Caki2 (cell line): ENCODE measurements at places on chromosomes 12 and 14. TPM values are rescaled to one million over a fixed set of nuclear protein-coding genes. Genes with fewer than 3 reads are reported as not detected.

DNA sequence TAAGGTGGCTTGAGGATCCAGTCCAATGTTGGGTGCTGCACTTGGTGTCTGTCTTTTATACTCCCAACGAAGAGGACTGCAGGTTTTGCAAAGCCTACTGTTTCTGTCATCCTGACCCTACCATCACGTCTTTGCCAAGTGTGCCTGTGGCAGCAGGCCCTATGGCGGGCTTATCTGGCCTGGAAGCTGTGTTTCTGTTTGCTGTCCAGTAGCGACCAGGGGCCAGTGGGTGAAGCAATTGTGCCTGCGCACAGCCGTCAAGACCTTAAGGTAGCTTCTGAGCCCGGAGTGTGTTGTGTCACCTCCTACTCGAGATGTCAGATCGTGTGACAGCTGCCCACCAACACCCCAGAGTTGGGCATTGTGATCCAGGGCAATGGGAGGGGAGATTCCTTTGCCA is 62.7 kb downstream of the DDX51 start:
- DNase-seq, result no peak

The CELA1 gene
- total RNA-seq, result not detected in 2 replicates

The B3GNT4 gene
- total RNA-seq, result 1.4 and 5.4 TPM in 2 replicates

- DNase-seq, result no peak
These were observed at the start of gene SERPINA3 for GRCh38 chr14:94612174-94612573. SERPINA3 (plus strand) TSS chr14:94612391; CDS start chr14:94614442, 2,051 bp downstream.
